ENCODE measurements at places on chromosomes 6 and 20. TPM values are rescaled to one million over a fixed set of nuclear protein-coding genes. Genes with fewer than 3 reads are reported as not detected.

EDN3 gene
- total RNA-seq: not detected

FOXA2 gene
- total RNA-seq: 0.91 TPM

PARD6B gene
- 1.9 TPM for total RNA-seq

SLC29A1 gene
- 33.6 TPM for total RNA-seq

ARHGAP40 gene
- total RNA-seq: 0.91 TPM

BPIFB4 gene
- total RNA-seq: not detected

TFAP2A gene
- not detected for total RNA-seq

GABRR2 gene
- total RNA-seq: under 0.01 TPM

KATNA1 gene
- 19.7 TPM for total RNA-seq

C20orf141 gene
- not detected for total RNA-seq

NUDT3 gene
- 33.9 TPM for total RNA-seq

ZBP1 gene
- not detected for total RNA-seq

ADTRP gene
- 0.26 TPM for total RNA-seq

MPC1 gene
- 17.9 TPM for total RNA-seq

HLA-DQB1 gene
- total RNA-seq: 0.32 TPM

VWA7 gene
- not detected for total RNA-seq

MYLK4 gene
- 0.24 TPM for total RNA-seq

TSPO2 gene
- not detected for total RNA-seq

RNF8 gene
- total RNA-seq: 11.7 TPM

BMP6 gene
- total RNA-seq: 1.2 TPM

BACH2 gene
- total RNA-seq: 0.78 TPM

SOX12 gene
- total RNA-seq: 11.4 TPM
